ENCODE measurements at places on chromosomes 12 and 14.

- no peak for DNase-seq
Observed at GRCh38 chr12:116707751-116708150, 30.1 kb downstream of the SPRING1 start.

DNA sequence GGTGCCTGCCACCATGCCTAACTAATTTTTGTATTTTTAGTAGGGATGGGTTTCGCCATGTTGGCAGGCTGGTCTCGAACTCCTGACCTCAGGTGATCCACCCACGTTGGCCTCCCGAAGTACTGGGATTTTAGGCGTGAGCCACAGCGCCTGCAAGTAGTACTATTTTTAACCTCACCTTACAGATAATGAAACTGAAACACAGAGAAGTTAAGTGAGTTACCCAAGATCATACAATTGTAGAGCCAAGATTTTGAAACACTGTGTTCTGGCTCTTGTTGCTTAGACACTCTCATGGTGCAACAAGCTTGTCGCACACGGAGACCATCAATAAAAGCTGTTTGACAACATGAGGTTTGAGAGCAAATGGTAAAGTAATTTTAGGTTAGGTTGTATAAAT, 159.1 kb upstream of the LMNTD1 start:
- DNase-seq, result no peak

- DNase-seq, result no peak
Observed at GRCh38 chr12:27966870-27967269, 5.7 kb downstream of the PTHLH start.

DNA sequence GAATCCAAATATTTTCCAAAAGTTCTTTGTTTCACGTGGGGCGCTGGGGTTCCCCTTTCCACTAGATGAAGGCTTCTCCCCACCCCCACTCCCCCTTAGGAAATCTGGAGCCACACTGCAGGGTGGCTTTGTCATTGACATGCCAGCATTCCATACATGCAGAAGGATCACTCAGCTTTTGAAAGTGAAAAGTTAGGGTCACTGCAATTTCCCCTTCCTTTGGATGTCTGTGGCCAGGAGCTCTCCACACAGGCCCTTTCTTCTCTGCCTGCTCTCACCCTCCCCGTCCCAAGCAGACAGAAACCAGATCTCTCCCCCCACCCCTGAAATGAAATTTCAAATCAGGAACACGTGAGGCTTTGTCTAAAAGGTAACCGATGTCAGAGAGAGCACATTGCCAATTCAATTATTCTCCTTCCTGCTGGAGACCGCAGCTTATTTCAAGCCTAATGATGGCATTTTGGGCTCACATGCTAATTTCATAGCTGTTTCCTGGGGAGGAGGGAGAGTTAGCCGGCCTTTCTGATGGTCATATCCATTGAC, 153.9 kb upstream of the RFLNA start:
- no peak for DNase-seq

- DNase-seq, result peak; percentile 82
Observed at GRCh38 chr12:47216150-47216677, 136.5 kb upstream of the AMIGO2 start.

- no peak for DNase-seq
Observed at GRCh38 chr12:115667116-115667515, 610.4 kb downstream of the MED13L start.
